ENCODE measurements at places on chromosomes 16 and 17.

DNA sequence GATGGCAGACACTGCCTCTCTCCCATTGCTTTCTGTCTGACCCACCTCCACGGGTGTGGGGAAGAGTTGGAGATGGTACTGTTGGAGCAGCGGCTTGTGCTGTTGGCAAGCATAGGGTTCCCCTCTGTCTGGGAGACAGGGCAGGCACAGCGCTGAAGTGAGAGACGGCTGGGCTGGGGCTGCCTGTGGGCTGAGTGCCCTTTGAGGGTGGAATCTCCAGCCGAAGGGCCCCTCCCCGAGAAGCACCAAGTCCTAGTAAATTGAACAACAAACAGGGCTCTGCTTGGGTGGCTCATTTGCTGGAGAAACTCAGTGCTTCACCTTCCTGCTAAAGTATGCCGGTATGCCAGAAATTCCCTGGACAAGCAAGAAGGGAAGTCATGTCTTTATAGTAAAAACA, 79.7 kb downstream of the KSR1 start:
- DNase-seq = peak; percentile 17

- DNase-seq = peak; percentile 75
These were observed 10.7 kb upstream of the ZNF423 start for GRCh38 chr16:49866595-49867071.

- DNase-seq = peak; percentile 62
These were observed 29.1 kb upstream of the IRX6 start for GRCh38 chr16:55294931-55295342.

DNA sequence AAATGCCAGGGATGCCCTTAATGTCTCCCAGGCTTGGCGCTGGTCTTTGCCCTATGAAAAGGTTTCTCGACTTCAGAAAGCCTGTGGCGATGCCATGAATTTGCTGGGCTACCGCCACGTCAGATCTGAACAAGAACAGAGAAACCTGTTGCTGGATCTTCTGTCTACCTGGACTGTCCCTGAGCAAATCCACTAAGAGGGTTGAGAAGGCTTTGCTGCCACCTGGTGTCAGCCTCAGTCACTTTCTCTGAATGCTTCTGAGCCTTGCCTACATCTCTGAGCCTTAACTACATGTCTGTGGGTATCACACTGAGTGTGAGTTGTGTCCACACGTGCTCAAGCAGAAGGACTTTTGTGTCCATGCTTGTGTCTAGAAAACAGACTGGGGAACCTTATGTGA, 11.4 kb downstream of the CHST4 start:
- DNase-seq = peak; percentile 52

DNA sequence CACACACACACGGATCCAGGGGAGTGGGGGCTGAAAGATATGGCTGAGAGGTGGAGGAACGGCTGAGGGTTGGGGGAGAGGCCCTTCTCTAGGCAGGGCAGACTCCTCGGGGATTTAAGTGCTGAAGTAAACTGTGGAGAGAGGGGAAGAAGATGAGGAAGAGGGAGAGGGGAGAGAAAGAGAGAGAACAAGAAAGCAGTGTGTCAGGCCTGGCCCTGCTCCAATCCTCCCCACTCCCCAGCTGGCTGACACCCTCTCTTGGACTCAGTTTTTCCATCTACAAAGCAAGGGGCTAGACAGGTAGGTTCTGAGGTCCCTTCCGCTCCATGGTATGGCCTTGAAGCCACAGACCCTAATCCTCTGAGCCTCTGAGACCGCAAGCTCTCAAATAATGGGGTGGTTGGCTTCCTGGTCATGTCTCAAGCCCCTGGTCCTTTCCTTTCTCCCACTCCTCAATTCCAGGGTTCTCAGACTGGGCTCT, 2.0 kb downstream of the VAMP2 start:
- DNase-seq = no peak

DNA sequence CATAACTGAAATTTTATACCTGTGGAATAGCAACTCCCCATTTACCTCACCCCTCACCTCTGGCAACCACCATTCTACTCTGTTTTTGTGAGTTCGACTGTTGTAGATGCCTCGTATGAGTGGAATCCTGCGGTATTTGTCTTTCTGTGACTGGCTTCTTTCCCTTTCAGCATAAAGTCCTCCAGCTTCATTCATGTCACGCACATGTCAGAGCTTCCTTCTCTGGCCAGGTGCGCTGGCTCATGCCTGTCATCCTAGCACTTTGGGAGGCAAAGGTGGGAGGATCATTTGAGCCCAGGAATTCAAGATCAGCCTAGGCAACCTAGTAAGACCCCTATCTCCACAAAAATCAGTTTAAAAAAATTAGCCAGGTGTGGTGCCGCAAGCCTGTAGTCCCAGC, 278.4 kb downstream of the PARN start:
- DNase-seq = no peak

GRCh38 chr16:24509536-24509935, 29.8 kb upstream of the RBBP6 start:
- no peak for DNase-seq

DNA sequence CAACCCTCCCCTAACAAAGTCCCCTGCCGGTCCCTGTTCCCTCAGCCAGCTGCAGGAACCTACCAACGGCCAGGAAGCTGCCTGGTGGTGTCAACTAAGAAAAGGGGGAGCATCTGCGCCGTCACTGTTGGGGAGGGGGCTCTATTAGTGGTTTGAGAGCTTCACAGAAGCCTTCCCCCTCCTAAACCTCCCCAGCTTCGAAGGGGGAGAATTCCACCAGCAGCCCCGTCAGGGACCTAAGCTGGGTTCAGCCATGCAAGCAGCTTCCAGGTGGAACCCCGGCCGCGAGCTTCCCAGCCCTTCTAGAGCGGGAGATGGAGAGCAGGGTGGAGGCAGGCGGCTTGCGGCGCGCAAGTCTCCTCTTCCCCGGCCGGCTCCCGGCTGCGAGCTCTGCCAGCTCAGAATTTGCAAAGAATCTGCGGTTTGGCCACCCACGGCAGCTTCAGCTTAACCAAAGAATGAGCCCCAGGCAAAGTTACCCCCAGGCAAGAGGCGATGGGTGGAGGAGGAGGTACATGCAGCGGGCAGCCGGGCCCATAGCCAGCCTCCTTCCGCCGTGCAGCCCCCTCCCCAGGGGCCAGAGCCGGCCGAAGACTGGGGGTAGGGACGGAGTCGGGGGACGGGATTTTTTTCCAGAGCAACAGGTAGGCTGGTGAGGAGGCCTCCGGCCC, 33.7 kb downstream of the DDX19A start:
- DNase-seq = peak; percentile 64

GRCh38 chr16:75687361-75687760, 10.6 kb upstream of the CPHXL2 start:
- DNase-seq = no peak

- no peak for DNase-seq
These were observed 4.7 kb downstream of the ITGAE start for GRCh38 chr17:3796110-3796821.

DNA sequence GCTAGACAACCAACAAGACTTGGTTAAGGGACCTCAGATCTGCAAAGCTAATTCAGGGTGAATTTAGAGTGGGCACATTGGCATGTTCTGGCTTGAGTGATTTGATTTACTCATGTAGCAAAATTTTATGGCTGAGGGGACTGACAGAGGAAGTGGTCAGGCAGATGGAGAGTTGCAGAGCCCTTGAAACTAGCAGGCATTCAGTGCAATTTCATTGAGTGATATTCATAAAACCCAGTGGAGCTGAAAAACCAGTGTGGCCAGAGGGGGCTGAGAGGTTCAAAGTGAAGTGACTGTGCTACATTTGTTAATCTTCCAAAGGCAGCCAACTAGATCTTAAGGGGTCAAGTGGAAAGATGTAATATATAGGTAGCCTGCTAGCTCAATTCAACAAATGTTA, 2.2 kb upstream of the TMEM94 start:
- DNase-seq = peak; percentile 49

- no peak for DNase-seq
These were observed 26.0 kb downstream of the TAC4 start for GRCh38 chr17:49821916-49822315.

GRCh38 chr16:16925432-16925831, 545.3 kb downstream of the XYLT1 start:
- DNase-seq = no peak

GRCh38 chr16:27779641-27780164, 229.8 kb downstream of the KATNIP start:
- peak; percentile 78 for DNase-seq

DNA sequence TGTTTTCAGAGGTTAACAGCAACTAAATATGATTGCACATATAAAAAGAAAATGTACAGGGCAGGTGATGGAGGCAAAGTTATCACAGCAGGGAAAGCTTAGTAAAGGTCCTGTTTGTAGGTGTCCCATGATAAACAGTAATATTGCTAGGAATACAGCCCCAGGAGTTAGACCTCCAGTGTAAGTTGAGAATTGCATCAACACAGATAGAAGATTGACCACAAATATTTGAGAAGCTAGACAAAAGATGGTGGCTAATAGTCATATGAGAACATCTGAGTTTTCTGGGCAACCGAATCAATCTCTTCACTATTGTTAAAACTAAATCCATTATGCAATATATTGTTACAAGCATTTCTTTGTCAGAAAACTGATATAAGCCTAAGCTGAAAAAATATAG, 152.6 kb downstream of the CDH11 start:
- DNase-seq = no peak

- DNase-seq = no peak
These were observed 102.8 kb downstream of the MAF start for GRCh38 chr16:79497606-79498350.

- DNase-seq = no peak
These were observed 17.8 kb downstream of the PROCA1 start for GRCh38 chr17:28693869-28694268.

GRCh38 chr16:89071686-89072547, 21.7 kb upstream of the ACSF3 start:
- DNase-seq = peak; percentile 84

GRCh38 chr17:68711858-68712257, 110.7 kb upstream of the FAM20A start:
- no peak for DNase-seq

- DNase-seq = no peak
These were observed 29.6 kb downstream of the NLK start for GRCh38 chr17:28071891-28072606.

- DNase-seq = no peak
These were observed 8.5 kb downstream of the PRMT7 start for GRCh38 chr16:68319185-68319908.

GRCh38 chr17:65064452-65065019, 8.0 kb upstream of the GNA13 start:
- no peak for DNase-seq

- no peak for DNase-seq
These were observed 27.4 kb downstream of the USP43 start for GRCh38 chr17:9672691-9673090.

DNA sequence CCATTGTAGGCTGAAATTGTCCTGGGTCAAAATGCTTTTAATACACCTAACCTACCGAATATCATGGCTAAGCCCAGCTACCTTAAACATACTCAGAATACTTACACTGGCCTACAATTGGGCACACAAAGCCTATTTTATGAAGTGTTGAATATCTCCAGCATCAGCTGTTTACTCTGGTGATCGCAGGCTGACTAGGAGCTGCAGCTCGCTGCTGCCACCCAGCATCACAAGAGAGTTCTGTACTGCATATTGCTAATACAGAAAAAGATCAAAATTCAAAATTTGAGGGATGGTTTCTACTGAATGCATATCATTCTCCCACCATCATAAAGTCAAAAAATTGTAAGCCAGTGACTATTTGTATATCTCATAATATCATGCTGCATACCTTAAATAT, 55.3 kb downstream of the ULK2 start:
- no peak for DNase-seq

DNA sequence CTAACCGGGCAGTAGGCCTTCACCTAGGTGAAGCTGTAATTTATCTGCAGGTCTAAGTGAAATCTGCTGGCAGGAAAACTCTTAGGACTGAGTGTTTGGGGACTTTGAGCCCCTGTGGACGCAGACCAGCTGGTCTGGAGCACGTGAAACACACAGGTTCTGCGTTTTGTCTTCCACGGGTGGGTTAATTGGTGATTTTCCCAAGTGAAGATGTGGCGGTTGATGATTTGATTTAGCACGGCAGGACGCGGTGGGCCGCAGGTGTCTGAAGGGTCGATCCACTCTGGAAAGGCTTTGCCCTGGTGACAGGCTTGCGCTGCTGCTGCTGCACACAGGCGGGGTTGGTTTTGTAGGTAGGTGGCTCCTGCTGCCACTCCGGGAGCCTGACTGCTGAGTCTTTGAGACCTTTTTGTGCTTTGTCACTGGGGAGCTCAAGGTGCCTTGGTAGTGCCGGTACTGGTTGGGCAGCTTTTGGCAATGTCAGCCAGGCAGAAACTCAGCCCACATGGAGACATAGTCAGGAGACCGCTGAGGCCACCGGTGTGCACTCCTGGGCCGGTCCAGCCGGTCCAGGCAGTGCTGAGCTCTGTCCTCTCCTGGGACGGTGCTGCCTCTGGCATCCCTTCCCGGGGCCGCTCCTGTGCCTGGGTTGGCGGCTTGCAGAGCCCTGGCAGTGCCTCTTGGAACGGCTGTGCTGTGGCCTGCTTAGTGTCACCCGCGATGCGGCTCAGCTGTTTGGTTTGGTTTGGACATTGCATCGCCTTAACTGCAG, 2.3 kb downstream of the BAIAP2 start:
- DNase-seq = peak; percentile 58

DNA sequence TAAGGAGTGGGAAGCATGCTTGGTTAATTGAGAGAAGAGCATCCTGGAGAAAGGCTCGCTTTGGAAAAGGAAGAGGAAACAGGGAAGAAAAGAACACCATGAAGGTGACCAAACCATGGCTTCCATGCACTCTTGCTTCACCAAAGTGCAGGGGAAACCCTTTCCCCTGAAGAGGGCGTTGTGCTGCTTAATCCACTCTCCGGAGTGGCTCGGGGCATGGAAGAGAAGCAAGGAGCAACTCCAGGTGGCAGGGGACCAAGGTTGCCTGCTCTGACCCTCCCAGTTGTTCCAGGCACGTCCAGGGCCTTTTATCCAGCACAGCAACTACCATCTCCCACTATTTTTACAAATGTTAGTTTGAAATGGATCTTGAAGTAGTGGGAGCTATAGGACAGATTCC, 108.1 kb downstream of the STX8 start:
- DNase-seq = no peak

DNA sequence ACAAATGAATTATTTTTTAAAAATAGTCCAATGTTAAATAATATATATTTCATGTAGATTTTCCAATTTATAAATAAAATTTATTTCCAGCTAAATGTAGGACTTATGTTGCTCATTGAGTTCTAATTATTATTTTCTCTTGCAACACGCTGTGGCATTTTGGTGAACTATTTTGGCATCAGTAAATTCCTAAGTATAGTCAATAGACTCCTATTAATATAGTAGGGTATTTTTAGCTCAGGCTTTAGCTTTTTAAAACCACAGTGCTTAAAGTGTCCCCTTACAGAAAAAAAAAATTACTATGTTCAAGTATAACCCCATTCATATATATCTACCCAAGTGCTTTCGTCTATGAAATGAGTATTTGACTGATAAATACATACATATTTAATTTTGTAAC, 919.2 kb upstream of the SOX9 start:
- no peak for DNase-seq

GRCh38 chr17:49891694-49892389, 44.0 kb upstream of the TAC4 start:
- no peak for DNase-seq

GRCh38 chr17:20066253-20066652, 57.1 kb downstream of the SPECC1 start:
- DNase-seq = no peak

Data from kidney (tissue), 22 donors.